ENCODE measurements at places on chromosomes 12 and 14.

DNA sequence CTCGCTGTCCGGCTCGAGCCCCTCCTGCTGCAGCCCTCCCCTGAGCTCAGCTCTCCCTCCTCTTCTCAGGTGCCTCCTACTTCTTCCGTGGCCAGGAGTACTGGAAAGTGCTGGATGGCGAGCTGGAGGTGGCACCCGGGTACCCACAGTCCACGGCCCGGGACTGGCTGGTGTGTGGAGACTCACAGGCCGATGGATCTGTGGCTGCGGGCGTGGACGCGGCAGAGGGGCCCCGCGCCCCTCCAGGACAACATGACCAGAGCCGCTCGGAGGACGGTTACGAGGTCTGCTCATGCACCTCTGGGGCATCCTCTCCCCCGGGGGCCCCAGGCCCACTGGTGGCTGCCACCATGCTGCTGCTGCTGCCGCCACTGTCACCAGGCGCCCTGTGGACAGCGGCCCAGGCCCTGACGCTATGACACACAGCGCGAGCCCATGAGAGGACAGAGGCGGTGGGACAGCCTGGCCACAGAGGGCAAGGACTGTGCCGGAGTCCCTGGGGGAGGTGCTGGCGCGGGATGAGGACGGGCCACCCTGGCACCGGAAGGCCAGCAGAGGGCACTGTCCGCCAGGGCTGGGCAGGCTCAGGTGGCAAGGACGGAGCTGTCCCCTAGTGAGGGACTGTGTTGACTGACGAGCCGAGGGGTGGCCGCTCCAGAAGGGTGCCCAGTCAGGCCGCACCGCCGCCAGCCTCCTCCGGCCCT lies 22.8 kb downstream of the MMP17 start:
- DNase-seq: no peak

DNA sequence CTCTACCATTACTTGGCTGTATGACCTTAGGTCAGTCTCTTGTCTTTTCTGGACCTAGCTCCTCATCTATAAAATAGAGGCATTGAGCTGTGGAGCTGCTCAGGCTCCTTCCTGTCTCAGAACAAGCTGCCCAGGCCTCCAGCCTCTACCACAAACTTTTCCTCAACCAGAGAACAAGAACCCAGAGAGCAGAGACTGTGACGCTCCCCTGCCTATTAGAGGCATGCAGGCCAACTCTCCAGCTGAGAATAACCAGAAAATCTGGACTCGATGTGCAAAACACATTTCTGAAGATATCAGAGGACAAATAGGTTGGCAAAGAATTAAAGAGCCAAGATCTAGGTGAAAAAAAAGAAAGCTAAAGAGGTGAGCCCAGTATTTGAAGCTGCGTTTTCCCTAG lies 17.8 kb upstream of the PNMA1 start:
- no peak for DNase-seq

- DNase-seq: no peak
Observed at GRCh38 chr12:93177208-93178153, 200.2 kb upstream of the NUDT4 start.

DNA sequence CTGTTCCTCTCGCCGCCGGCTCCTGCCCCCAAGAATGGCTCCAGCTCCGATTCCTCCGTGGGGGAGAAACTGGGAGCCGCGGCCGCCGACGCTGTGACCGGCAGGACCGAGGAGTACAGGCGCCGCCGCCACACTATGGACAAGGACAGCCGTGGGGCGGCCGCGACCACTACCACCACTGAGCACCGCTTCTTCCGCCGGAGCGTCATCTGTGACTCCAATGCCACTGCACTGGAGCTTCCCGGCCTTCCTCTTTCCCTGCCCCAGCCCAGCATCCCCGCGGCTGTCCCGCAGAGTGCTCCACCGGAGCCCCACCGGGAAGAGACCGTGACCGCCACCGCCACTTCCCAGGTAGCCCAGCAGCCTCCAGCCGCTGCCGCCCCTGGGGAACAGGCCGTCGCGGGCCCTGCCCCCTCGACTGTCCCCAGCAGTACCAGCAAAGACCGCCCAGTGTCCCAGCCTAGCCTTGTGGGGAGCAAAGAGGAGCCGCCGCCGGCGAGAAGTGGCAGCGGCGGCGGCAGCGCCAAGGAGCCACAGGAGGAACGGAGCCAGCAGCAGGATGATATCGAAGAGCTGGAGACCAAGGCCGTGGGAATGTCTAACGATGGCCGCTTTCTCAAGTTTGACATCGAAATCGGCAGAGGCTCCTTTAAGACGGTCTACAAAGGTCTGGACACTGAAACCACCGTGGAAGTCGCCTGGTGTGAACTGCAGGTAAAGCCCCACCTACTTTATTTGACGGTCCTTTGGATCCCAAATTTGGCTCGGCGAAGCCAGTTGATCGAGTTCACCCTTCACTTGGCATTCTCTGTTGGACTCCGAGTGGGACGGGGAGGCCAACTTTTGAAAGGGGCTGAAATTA lies 1.5 kb downstream of the WNK1 start:
- no peak for DNase-seq

DNA sequence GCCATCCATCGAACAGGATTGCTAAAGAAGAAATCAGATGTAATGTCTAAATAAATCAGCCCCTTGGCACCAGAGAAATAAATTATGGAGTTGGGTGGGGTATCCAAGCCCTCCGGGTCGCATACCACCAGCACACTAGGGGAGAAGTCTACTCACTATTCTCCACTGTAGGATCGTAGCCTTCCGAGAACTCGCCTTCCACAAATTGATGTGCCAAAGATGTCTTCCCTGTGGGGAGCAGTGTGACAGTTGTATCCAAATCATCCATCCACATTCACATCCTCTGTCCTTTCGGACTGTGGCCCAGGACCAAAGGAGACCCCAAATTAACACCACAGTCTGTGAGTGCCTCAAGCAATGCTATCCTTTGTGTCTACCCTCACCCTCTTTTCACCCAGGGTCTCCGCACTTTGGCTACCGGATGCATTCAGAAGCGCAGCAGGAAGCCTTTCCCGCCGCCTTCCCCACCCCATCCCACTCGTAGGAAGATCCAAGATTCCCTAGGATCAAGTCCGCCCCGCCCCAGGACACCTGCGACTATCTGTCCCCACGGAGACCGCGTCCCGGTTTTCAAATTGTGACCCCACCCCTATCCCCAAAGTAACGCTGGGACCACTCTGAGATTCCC lies 786 bp downstream of the RHEBL1 start:
- DNase-seq: no peak

DNA sequence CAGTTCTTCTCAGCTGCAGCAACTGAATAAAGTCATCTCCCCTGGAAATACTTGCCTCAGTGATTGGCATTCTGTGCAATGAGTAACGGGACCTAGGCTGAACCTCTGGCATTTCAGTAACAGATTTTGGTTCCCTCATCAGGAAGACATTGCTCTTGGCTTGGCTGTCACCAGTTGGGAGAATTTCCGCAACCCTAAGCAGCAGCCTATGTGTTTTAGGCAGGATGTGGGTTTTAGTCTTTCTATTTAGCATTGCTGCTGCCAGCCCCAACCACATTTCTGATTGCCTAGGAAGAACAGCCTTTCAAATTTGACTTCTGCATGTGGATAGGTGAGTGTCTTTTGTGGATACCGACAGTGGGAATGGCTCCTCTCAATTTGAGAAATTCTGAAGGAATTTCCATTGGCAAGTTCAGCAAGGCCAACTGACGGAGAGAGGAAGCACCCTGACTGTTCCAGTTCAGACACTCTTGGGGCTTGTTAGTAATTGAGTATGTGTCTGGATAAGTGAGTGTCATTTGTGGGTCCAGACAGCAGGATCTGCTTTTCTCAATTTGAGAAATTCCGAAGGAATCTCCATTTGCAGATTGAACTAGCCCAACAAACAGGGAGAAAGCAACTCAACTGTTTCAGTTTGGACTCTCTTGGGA lies 19.0 kb upstream of the CLEC2A start:
- no peak for DNase-seq

DNA sequence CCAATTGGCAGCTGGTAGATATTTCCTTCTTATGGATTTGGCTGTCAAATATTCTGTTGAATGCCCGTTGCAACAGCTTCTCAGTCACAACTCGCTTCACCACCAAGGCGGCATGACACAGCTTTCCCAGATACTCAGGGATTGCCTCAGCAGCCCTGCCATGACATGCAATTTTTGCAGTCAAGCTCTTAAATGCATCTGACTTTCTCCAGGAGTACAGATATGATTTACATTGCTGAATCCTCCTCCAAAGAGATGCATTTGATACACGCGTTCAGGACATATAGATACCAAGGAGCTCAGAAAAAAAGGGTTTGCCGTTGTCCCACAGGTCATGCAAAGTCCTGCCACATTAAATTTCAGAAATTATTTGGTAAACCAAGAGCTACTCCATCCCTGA lies 6.5 kb downstream of the KRT5 start:
- DNase-seq: no peak

DNA sequence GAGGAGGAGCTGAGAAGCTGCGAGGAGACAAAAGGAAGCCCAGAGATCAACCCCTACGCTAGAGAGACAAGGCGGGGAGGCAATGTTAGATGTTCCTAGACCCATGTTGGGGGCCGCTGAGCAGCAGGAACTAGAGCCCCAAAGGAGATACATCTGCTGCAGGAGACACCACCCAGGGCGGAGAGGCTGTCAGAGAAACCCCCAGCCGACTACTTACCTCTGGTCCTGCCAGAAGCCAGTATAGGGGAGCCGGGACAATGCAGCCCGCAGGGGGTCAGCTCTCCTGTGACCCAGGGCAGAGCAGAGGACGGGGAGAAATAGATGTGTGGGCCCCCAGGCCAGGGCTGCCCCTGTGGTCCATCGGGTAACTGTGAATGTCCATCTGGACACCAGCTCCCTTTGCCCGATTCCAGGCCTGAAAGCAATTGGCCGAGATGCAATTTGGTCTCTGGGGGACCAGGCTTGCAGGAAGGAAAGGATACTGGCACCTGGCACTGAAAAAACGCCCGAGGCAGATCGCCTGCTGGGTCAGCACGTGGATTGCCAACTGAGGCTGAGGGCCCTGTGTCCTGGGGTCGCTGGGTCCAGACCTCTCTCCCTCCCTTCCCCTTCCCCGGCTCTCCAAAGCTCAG lies 34.9 kb downstream of the SYNE3 start:
- no peak for DNase-seq

- DNase-seq: no peak
Observed at GRCh38 chr12:12819752-12820311, 6.7 kb downstream of the DDX47 start.

DNA sequence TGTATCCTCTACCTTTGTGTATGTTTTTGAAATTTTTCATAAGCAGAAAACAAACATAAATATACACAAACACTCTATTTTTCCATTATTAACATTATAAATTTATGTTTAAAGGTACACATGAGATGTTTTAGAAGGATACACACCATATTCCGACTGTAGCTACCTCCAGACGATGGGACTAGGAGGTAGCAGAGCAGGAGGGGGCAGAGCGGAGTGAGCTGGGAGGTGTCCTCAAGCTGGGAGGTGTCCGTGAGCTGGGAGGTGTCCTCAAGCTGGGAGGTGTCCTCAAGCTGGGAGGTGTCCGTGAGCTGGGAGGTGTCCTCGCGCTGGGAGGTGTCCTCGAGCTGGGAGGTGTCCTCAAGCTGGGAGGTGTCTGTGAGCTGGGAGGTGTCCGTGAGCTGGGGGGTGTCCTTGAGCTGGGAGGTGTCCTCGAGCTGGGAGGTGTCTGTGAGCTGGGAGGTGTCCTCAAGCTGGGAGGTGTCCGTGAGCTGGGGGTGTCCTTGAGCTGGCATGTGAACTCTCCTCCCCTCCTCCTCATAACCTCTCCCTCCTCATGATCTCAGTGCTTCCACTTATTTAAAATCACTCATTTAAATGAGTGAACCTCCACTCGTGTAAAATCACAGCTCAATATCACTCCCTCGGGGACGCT lies 346.9 kb upstream of the SFSWAP start:
- no peak for DNase-seq

DNA sequence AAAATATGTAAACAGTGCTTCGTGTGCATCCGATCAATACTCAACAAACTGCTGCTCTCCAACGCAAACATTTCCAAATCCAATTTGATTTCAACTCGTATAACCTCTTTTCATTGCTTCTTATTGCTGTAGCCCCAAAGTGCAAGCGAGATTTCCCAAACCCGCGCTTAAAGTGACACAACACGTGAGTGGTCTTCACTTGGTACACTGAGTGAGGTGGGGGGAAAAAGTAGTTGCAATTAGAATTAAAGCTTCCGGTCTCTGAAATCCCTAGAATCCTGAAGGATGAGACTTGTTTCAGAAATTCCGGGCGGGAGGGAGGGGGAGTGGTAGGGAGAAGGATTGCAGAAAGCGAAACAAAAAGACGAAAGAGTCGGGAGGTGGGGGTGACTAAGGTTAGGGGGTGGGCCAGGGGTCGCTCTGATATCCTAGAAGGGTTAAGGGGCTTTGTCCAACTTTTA lies 387.5 kb downstream of the BCAT1 start:
- no peak for DNase-seq

DNA sequence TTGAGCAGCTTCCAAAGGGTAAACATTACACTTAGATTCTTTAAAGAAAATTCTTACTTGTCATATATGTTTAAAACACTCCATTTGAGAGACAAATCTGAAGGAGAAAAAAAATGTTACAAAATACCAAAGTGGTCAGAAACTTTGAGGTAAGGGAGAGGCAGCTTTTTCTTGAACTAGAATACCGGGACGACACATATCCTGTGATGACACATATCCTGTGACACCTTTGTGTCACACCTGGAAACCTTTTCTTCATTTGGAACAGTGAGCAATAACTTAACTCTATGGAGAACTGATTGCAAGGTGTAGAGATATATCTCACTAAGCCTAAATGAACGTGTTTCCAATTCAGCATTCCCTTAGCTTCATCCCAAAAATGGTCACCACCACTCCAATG lies 4.6 kb upstream of the GRIN2B start:
- DNase-seq: no peak

GRCh38 chr14:53167602-53168328 lies 14.6 kb upstream of the DDHD1 start:
- no peak for DNase-seq

DNA sequence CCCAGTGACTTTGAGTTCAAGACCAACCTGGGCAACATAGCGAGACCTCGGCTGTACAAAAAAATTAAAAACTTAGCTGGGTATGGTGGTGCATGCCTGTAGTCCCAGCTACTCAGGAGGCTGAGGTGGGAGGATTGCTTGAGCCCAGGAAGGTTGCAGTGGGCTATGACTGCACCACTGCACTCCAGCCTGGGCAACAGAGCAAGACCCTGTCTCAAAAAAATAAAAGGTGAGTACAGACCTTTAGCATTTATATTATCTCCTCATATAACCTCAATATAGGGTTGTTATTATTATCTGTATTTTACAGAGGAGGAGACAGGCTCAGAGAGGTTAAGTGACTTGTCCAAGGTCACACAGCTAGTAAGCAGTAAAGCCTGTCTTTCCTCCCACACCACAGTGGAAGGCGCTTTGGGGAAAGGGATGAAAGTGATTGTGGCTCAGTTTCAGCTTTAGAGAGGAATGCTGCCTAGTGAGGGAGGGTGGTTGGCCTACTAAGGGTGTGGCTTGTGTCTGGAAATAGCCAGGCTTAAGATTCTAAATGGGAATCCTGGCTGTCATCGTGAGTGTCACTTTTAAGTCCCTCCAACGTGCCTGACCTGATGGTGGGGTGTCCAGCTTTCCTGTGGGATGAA lies 7.2 kb downstream of the TPCN1 start:
- no peak for DNase-seq

Data from NCI-H1436 treated with DMSO at 0.1 percent for 48 hours (cell line).